ENCODE measurements at places on chromosomes 2 and 18.

DNA sequence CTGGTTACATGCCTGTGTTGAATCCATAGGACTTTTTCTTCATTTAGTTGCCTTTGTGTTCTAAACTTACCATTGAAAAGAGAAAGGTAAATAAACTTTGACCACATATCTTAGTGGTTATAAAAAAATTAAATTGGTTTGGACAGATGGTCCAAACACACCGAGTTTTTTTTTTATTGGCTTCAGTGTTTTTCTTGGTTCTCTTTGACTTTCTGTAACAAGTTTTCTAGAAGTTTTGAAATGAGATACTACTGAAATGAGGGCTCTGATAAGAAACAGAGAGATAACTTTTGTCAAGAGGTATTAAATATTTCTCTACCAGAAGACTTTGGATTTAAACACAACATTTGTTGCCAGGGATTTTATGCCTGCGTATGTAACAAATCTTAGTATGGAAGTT is 20.7 kb downstream of the SPTBN1 start:
- DNase-seq = no peak

DNA sequence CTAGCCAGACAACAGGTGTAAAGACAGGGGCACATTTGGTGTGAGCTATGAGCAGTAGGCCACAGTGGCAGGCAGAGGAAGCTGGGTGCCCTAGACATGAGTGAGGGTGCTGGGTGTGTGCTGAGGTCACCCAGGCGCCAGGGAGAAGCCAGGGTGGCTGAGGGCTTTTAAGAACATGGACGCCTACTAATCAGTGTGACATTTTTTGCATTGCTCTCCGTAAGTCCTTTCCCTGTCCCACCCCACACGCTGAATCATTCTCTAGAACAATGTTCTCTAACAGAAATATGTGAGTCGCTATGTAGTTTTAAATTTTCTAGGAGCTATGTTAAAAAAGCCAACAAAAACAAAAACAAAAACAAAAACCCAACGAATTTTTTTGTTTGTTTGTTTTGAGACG is 204.5 kb upstream of the REV1 start:
- DNase-seq = no peak

DNA sequence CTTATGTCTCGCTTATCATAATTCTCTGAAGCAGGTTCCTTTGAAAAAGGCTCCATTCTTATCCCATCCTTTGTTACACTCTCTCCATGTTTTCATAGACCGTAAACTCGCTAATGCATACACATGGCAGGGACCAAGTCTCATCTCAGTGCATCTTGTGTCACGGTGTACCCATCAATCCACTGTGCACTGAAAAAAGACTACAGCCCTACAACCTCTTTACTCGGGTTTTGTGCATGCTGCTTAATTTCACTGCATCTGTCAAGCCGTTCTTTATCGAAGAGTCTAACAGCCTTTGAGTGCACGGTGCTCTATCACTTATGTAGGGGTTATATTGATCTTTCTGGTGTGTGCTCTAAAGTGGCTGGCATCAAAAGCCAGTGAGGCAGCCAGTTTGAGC is 302.9 kb upstream of the ERBB4 start:
- DNase-seq = no peak

- no peak for DNase-seq
Observed at GRCh38 chr18:46716336-46716735, 40.5 kb downstream of the ST8SIA5 start.

GRCh38 chr2:132609101-132609890 is 60.7 kb downstream of the LYPD1 start:
- DNase-seq = no peak

DNA sequence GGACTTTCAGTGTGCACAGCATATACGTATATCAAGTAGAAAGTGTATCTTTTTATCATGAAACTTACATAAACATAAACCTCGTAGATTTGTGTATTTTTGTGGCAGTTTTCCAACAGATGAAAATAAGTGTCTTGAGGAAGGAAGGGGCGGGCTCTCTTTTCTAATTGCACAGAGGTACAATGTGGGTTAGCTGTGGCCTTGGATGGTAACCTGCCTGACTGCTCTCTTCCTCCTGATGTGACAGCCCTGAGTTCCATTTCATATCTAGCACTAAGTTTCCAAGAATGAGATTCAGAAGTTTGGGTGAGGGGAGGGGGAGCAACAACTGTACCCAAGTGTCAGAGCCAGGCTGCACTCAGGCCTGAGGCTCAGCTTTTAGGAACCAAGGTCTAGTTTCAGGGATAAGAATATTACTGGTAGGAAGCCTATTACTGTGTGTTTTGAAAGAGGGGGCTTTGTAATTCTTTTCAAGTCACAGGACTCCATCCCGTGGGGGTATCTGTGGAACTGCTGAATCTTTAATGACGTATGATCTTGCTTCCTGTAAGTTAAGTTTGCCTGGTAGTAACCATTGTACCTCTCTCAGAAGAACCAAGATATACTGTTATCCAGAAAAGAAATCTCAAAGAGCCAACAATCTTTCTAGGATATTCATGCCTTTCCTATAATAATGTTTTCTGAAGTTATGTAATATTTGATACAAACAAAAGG is 483.7 kb downstream of the PTPRM start:
- no peak for DNase-seq

DNA sequence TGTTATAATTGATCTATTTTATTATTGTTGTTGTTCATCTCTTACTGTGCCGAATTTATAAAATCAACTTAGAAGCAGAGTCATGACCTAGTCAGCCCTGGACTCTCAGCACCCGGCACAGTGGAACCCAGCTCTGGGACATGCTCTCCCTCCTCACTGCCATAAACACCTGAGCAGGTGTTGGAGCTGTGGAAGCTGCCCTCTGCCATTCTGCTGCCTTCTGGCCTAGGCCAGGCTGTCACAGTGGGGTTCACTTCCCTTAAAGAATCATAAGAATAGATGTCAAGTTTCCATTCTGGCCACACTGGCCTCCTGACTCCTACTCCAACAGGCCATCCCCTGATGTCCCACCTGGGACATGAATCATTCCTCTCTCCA is 192.2 kb downstream of the ZFP36L2 start:
- no peak for DNase-seq

DNA sequence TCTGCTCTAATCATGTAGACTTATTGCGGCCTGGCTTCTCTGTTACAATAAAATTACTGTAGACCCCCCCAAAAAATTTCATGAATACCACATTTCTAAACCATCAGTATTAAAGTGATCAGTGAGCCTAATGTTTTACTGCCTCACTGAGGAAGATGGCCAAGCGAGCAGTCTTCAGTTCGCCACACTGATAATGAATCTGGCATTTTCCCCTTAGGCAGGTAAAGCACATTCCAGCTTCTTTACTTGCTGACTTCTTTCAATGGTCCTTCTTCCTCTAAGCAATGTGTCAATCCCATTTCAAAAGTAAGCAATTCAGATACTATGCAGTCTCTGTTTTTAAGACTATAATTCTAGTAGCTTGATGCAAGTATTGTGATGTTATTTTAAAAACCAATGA is 137.6 kb downstream of the LAMA1 start:
- no peak for DNase-seq

DNA sequence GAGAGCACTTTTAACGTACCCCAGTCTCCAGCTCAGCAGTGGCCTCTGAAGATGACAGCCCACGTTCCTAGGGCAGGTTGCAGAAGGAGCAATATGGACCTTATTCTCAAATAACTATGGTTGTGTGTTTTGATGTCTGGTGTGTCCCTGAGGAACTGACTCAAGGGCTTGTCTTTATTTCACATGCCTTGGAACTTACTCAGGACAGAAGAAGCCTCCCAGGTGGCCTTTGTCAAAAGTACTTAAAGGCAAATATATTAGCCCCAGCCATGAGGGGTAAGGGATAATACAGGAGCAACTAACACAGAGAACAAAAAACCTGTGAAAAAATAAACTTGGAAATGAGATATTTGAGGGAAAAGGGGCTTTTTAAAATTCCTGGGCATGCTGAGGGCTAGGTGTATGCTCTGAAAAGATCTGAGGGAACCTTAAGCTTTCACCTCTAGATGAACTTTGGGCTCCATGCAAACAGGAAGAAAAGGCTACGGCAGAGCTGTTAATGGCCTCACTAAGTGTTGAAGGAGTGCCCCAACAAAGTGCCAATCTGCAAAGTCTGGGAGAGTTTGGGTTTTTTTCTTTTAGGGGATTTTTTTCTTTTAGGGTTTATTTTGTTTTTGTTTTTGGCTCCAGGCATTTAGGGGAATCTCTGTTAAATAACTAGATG is 40.3 kb downstream of the SRBD1 start:
- no peak for DNase-seq

- no peak for DNase-seq
Observed at GRCh38 chr2:67923696-67924095, 139.1 kb downstream of the C1D start.

DNA sequence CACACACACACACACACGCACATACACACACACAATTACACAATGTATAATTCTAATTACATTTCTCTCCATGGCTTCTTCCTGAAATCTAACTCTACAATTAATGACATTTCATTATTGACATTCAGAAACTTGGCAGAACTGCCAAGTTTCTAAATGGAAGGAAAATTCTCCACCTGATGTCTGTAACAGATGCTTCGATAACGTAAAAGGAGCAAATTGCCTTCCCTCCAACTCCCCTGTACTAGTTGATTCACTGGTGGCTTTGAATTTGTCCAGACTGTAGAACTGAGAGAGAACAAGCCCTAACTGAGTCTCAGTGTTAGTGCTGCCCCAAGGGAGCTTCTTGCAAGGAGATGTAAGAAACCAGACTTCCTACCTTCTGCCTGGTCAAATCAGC is 255.1 kb upstream of the TMEM200C start:
- DNase-seq = no peak

DNA sequence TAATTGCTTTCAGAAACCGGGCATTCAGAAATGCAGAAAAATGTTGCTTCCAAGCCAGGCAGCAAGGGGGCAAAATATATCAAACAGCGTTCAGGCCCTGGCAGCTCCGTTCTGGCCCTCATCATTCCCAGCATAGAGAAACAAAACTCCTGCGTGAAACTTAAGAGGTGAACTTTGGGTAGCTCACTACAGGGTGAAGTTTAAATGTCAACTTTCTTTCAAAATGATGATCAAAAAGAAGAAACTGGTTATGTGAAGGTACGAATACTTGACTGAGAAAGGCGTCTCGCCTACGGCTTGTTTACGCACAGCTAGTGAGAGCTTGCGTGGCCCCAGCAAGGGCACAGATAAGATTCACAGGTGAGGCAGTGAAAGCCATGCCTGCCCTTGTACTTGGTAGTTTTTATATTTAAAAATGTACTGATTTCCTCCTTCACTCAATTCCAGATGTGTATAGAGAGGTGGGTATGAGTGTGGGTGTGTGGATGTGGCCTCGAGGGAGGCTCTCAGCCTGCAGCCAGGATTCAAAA is 127.5 kb downstream of the NFATC1 start:
- peak; percentile 60 for DNase-seq

DNA sequence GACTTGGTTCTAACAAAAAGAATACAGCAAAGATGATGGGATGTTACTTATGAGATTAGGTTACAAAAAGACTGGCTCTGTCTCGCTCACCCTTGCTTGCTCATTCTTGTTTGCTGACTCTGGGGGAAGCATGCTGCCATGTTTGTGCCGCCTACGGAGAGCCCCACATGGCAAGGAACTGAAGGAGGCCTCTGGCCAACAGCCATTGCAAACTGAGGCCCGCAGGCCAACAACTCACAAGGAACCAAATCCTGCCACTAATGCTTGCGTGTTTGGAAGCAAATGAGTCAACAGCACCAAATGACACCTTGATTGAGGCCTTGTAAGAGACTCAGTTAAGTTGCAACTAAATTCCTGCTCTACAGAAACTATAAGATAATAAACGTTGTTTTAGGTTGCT is 297.6 kb upstream of the STON1 start:
- DNase-seq = no peak

DNA sequence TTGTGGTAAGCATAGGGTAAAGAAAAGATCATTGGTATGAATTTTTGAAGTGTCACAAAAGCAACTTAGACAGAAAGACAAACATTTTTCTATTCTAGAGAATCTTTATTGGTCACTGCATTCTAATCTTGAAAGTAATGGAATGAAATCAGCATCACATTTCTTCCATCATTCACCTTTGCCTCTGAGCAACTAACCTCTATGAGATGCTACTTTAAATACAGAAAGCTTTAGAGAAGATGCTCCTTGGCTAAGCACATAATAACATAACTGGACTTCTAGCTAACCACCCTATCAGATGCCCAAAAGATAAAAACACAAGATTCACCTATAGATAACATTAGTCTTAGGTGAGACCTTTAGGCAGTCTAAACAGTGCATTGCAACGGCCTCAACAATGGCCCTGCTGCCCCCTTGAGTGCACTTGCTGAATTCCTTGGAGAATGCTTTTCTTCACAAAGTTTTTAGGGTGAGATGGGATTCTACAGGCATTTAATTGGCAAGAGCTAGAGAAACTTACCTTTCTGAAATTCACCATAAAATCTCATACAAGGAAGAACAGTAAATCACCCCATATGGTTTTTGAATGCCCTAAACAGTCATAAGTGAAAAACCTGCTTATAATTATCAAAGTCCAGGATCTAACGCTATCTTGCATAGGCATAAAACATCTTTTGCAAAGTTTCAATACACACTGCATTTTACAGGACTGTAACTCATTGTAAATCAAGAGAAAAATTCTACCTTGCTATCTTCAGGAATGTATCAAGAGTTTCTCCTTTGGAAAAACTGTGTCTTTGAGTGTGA is 791.3 kb upstream of the CHAC2 start:
- DNase-seq = no peak

DNA sequence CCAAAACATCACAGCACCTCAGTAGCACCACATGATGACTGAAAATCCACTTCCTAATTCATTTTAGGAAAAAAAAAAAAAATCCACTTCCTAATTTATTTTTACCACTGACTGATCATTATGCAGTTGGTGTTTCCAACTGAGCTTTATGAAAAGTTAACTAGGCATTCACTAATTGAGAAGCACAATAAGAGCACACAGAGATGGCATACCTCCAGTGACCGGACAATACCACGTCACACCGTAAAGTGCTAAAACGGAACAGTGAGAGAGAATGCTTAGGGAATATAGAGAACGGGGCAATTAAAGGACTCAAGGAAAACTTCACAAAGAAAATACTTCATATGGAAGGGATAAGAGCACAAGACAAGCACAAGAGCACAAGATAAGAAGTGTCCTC is 212.5 kb downstream of the NBAS start:
- DNase-seq = no peak

DNA sequence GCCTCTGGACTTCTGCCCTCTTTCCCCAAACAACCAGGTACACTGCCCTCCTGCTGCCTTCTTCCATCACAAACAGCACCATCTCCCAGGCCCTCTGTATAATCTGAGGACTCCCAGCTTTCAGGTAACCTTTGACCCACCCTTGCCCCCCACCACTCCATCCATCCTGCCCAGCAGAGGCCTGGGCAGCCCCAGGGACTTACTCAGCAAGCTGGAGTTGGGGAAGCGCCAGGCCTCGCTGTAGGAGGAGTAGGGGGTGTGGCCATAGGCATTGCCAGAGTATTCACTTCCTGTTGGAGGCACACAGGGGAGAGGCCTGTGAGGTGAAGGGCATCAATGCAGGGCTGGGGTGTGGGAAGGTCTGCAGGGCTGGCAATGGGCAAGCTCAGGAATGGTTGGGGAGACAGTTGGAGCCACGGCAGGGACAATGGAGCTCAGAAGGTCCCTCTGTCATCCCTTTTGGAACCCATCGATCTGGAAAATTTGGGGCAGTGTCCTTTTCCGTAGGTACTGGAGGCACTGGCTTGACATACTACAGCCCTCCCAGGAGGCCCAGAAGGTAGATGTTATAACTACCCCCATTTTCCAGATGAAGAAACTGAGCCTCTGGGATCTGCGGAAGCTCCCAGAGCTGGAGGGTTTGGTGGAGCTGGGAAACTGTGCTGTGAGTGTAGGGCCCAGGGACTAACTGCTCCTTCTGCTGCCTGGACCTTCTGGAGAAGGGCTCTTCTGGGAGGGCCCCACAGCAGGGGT is 46.3 kb downstream of the PSD4 start:
- DNase-seq = no peak

Data from activated T-helper 9 cell treated with anti-CD3 and anti-CD28 coated beads, Interleukin-2, amount 50 U/mL, for 16 hours (primary cell).